ENCODE measurements at places on chromosomes 1 and 21.
A peak's percentile ranks its signal among the peaks of the same experiment; 100 is the strongest.

- no peak for DNase-seq
- no peak overlapping the region for H3K4me3 ChIP-seq
- no peaks in the 10 kb centered on the region for H3K36me3 ChIP-seq
- peaks cover 18% of the 10 kb centered on the region for H3K27me3 ChIP-seq
- no peak overlapping the region for H3K27ac ChIP-seq
Observed at GRCh38 chr1:178946855-178947676, 76.2 kb upstream of the ANGPTL1 start.

- peak overlapping the region; percentile 78 for H3K27ac ChIP-seq
- H3K27me3 ChIP-seq, result no peaks in the 10 kb centered on the region
- DNase-seq, result peak; percentile 32
- H3K4me3 ChIP-seq, result peak overlapping the region; percentile 25
- peaks cover 4% of the 10 kb centered on the region for H3K36me3 ChIP-seq
- peaks cover 66% of the 10 kb centered on the region for H3K4me1 ChIP-seq
Observed at GRCh38 chr1:154466921-154467417, 35.0 kb upstream of the TDRD10 start.

GRCh38 chr1:77955709-77956108 lies 23.2 kb downstream of the FUBP1 start:
- peaks cover 26% of the 10 kb centered on the region for H3K4me1 ChIP-seq
- no peak overlapping the region for H3K27ac ChIP-seq
- H3K4me3 ChIP-seq, result no peak overlapping the region
- H3K27me3 ChIP-seq, result no peaks in the 10 kb centered on the region
- peaks cover 56% of the 10 kb centered on the region for H3K36me3 ChIP-seq
- no peak for DNase-seq

DNA sequence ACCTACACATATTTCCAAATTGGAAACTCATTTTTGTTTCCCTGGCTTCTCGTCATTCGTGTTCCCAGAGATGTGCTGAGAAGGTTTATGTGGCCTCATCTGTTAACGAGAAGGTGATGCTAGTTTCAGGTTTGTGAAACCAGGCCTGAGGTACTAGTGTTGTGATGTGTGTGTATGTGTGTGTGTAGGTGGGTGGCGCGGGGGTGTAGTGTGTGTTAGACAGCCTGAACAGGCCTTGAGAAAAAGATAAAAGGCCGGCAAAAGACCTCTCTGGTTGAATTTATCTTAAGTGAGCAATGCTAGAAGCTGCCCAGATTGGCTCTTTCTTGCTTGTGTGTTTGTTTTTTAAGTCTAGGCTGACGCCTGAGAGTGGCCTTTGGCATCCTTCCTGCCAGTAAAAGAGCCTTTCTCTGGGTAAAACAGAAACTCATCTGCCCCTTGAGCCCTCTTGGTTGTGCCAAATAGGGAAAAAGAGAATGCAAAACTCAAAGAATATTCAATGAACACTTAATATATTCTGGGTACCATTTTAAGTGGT lies 65.8 kb upstream of the HSD17B7 start:
- H3K4me1 ChIP-seq, result no peaks in the 10 kb centered on the region
- no peak overlapping the region for H3K27ac ChIP-seq
- DNase-seq, result no peak
- H3K4me3 ChIP-seq, result no peak overlapping the region
- H3K27me3 ChIP-seq, result no peaks in the 10 kb centered on the region

GRCh38 chr1:52239708-52240001 lies 97.8 kb downstream of the ZFYVE9 start:
- DNase-seq, result no peak
- H3K27me3 ChIP-seq, result no peaks in the 10 kb centered on the region
- H3K4me1 ChIP-seq, result peaks cover 5% of the 10 kb centered on the region
- H3K27ac ChIP-seq, result no peak overlapping the region
- H3K4me3 ChIP-seq, result no peak overlapping the region

DNA sequence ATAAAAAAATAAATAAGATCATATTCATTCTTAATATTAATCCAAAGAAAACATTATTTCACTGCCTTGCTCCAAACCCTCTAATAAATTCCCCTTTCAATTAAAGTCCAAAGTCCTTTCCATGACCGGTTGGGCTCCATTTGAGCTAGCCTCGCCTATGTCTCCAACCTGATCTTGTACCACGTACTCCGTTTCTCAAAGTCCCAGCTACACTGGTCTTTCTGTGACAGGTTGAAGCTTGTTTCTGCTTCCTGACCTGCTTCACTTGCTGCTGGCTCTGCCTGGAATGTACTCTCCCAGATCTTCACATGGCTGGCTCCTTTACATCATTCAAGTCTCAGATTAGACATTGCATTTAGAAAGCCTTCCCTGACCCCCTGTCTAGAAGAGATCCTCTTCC lies 16.4 kb downstream of the RPL5 start:
- H3K36me3 ChIP-seq, result peaks cover 16% of the 10 kb centered on the region
- no peak overlapping the region for H3K27ac ChIP-seq
- no peaks in the 10 kb centered on the region for H3K27me3 ChIP-seq
- no peaks in the 10 kb centered on the region for H3K4me1 ChIP-seq
- no peak for DNase-seq

GRCh38 chr21:42478504-42478903 lies 17.5 kb downstream of the RSPH1 start:
- DNase-seq, result no peak
- H3K4me1 ChIP-seq, result peaks cover 4% of the 10 kb centered on the region
- no peaks in the 10 kb centered on the region for H3K36me3 ChIP-seq
- peaks cover 8% of the 10 kb centered on the region for H3K27me3 ChIP-seq

GRCh38 chr1:24149866-24150233 lies 6.9 kb upstream of the IL22RA1 start:
- peaks cover 16% of the 10 kb centered on the region for H3K27me3 ChIP-seq
- H3K27ac ChIP-seq, result no peak overlapping the region
- no peak overlapping the region for H3K4me3 ChIP-seq
- DNase-seq, result peak; percentile 73
- H3K4me1 ChIP-seq, result peaks cover 15% of the 10 kb centered on the region
- no peaks in the 10 kb centered on the region for H3K36me3 ChIP-seq
